Retina (tissue), 1 donor: ENCODE measurements at places on chromosomes 13 and 19.

DNA sequence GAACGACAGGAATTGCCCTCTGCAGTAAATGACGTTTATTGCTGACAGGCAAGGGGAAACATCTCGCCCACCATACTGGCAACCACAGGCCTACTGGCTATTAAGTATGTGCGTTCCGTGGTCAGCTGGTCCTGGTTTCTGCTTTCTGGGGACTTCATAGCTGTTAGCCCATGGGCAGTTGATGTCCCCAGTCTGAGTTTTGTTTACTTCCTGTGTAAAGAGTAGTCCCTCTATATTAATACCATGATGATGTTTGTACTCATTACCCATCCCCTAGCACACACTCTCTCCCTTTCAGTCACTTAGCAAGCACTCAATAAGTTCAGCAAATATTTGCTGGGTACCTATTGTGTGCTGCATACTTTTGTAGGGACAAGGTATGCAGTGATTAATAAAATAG lies 6.5 kb upstream of the MIA start:
- no peak for DNase-seq

- no peak for DNase-seq
These were observed 51.7 kb downstream of the KATNAL1 start for GRCh38 chr13:30255696-30256095.

DNA sequence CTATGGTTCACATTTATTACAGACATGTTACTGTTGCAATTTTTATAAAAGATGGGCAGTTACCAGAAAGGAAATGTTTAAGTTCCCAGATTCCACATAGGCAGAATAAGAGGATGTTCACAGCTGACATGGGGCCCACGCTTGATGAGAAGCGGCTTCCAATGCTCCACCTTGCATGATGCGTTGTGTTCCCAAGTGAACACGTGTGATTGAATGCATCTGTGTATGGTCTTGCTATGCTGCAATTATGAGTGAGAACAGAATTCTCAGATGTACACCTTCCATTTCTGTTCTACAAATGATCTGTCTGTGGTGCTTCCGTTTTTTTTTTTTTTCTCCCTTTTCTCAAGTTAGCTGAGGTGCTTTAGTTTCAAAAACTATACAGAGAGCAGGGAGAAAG lies 15.5 kb downstream of the UPF3A start:
- DNase-seq = no peak

DNA sequence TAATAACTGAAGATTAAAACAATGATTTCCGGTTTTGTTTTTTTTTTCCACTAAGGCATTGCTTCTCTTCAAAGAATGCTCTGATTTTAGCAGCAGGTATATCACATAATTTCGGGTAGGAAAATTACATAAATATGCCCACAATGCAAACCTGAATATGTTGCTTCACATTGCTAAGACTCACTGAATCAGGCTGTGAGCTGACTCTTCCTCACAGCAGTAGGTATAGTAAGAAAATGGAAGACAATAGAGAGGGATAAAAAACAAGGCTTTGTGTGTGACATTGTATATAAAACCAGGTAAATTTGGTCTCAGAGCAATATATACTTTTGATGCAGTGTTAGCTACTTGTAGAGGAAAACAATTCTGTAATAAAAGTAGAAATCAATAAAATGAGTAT lies 1355.0 kb downstream of the OLFM4 start:
- DNase-seq = no peak

DNA sequence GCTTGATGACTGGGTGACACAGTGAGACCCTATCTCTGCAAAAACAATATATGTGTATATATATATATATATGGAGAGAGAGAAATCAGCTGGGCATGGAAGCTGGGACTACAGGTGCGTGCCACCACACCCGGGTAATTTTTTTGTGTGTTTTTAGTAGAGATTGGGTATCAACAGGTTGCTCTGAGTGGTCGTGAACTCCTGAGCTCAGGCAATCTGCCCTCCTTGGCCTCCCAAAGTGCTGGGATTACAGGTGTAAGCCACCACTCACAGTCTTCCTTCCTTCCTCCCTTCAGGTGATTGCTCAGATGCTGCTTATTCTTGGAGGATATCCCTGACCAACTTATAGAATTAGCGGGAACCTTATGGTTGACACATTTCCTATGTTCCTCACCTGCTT lies 41.9 kb downstream of the ERICH4 start:
- DNase-seq = no peak

DNA sequence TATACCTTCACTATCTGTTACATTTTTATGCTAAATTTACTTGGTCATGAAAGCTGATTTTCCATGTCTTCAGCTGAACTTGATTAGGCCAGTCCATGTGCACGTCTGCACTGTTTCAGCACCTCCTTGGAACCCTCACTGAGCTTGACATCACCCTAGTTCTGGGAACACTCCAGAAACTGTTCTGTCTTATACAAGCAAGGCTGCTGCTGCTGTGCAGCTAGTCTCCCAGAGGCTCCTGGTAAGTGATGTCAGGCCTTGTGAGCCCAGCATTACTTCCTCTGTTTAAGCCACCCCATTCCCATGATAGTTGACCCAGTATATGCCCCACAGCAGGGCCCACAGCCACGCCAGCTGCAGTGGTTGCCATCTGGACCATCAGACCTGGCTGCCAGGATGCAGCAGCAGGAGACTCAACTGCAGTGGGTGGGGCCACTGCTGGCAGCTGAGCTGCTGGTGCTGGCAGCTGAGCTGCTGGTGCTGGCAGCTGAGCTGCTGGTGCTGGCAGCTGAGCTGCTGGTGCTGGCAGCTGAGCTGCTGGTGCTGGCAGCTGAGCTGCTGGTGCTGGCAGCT lies 90.5 kb upstream of the AKAP11 start:
- DNase-seq = no peak

DNA sequence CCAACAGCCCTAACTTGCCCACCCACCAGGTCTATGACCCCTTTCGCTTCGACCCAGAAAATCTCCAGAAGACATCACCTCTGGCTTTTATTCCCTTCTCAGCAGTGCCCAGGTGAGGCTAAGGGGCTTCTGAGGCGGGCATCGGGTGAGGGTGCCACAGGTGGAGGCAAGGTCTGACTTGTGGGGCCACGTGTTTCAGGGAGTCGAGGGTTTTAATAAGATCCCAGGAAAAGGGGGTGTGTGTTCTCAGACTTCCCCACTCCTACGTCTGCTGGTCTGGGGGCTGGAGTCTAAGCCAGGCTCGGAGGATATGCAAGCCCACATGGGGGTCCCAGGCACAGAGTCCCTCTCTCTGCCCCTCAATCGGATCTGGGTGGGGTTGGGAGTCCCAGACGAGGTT lies 30.9 kb upstream of the CYP4F8 start:
- DNase-seq = no peak

DNA sequence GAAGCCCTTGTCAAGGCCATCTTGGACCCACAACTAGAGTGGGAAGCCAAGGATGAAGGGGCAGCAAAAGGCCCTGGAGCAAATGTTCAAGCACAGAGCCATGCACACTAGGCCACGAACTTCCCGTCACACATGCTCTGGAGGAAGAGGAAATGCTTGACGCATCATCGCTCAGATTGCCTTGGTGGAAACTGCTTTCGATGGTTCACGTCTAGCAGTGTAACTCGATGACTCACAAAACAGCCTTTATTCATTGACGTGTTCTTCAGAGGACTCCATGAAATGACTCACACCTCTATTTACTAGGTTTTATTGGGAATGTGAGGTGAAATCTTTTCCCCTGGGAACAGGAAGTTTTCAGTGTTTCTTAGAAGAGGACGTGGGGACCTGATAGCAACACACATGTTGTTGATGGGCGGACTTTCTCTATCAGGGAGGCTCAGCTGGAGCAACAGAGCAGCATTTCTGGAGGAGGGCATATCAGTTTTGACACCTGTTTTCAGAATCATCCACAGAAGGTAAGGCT lies 79.8 kb upstream of the FLT1 start:
- no peak for DNase-seq

DNA sequence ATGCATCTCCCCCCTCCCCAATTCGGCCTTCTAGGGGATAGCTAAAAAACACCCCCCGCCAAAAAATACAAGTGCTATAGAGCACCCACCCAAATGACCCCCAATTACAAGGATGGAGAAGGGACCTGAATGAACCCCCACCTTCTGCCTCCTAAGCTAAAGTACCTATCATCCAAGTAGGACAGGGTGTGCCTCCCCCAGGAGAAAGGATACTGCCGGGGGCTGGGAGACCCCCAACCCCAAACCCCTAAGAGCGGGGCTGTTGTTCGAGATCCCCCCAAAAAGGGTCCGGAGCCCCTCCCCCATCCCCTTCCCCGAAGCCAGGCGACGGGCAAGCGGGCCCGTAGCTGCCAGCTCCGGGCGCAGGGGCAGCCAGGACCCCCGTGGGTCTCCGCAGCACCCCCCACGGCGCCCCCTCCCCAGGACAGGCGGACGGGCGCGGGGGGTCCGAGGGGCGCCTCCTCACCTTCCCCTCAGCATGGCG lies 1.9 kb downstream of the ZC3H4 start:
- DNase-seq = no peak

DNA sequence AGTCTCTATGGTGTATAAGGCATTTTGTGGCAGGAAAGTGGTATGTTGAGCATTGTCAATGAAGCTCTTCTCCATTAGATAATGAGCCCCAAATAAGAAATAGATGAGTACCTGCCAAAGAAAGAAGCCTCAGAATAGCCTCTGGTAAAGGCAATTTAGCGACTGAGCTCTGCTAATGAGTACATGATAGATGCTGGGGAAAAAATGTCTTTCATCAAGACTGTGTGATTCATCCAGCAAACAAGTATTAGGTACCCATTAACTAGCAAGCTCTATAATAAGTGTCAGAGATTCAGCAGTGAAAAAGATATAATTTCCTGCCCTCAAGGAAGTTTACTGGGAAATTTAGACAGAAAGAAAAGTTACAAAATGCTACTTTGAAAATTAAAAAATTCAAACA lies 294.6 kb downstream of the ITGBL1 start:
- DNase-seq = no peak

DNA sequence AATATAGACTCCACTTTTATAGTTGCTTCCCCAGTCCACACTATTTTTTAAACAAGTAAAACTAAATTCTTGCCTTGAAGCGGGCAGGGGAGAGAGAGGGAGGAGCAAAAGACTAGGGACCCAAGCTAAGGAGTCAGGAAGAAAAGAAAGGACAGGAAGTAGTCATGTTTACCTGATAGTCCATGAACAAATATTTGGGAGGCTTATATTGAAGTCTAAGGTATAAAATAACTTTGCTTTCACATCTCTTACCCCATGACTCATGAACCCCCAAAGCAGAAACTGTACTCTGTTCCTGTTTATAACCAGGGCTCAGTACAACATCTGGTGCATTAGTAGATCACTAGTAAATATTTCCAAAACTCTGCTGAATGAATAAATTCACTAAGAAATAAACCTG lies 67.3 kb downstream of the ZAR1L start:
- no peak for DNase-seq

GRCh38 chr13:30159446-30159839 lies 147.9 kb downstream of the KATNAL1 start:
- DNase-seq = no peak

DNA sequence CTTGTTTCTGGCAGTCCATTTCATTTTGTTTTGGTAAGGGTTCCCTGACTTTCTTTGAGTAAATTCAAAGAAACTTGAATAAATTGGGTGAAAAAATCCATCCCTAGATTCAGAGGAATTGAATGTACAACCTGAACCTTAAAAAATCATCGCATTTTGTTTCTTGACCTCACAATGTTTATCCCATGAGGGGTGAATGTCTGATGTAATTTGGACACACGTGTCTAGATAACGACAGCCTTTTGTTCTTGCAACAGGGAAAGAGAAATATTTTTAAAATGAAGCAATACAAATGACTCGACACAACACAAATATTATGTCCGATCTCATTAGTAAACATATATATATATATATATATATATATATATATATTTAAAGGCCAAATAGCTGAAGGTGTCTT lies 453.2 kb upstream of the ATXN8OS start:
- DNase-seq = no peak

GRCh38 chr19:15249972-15250639 lies 17.9 kb upstream of the EPHX3 start:
- peak; percentile 36 for DNase-seq

DNA sequence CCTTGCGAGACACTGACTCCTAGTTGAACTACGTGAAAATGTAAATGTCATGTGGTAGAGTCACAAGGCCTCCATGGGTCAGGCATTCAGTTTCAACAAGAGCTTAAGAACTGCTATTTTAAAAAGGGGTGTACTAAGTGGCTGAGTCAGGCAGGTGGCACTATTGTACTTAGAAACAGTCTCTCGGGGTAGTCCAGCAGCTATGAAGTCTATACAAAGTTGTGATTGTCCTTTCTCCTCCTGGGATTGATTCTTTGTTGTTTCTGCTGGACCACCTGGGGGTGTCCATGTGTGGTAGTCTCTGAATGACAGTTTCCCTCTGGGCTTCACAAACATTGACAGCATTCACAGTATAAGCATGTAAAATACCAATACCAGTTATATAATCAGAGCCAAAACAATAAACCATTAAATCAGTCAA lies 33.0 kb downstream of the UGGT2 start:
- peak; percentile 49 for DNase-seq

- DNase-seq = no peak
These were observed 11.3 kb upstream of the LPAR6 start for GRCh38 chr13:48424212-48424611.

DNA sequence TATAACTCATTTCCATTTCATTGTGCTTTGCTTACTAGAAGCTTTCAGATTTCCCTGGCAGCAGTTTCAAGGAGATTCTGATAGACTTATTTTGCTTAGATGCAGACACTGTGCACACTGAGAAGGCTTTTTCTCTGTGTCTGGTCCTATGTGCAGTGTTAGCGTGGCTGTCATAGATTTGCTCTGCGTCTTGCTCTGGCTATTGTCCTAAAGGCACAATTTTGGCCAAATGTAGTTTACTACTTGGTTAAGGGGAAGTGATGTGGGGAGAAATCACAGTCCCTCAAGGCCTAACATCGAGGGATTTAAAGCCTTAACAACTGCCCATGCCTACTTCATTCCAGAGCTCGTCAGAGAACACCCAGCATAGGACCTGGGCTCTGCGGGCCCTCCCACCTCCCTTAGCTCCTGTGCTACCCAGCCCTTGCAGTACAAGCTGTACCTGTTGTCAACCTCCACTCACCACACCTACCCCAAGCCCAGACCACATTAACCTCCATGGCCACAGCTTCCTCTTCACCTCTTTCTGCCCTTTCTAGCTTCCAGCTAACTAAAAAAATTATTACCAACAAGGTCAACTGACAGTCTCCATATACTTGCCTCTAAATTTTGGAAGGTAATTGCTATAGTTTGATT lies 38.9 kb upstream of the KATNAL1 start:
- DNase-seq = no peak

GRCh38 chr13:109897988-109898624 lies 111.7 kb upstream of the IRS2 start:
- DNase-seq = no peak

DNA sequence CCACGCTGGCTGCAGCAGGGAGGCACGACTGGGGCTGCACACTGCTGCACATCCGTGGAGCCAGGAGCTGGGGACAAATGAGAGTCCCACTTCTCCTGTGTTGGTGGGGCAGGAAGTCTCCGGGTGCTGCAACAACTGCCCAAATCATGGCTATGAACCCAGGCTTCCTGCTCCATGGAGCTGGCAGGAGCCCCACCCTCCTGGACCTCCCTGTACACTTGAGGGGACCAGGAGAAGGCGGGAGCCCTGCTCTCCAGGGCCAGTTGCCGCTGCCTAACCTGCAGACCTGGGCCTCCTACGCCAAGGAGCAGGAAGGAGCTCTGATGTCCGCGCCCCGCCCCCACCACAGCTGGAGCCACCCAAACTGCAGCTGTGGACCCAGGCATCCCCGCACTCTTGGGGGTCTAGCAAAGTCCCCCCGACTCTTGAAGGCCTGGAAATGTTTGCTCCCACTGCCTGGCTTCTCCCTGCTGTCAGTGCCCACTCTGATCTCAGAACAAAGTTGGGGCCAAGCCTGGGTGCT lies 752.1 kb upstream of the PCDH20 start:
- no peak for DNase-seq
